ENCODE measurements at places on chromosomes 3 and 15. TPM values are rescaled to one million over a fixed set of nuclear protein-coding genes. Genes with fewer than 3 reads are reported as not detected.

GRCh38 chr3:133644768-133645167, 17.0 kb downstream of the TOPBP1 start:
- DNase-seq: no peak

DNA sequence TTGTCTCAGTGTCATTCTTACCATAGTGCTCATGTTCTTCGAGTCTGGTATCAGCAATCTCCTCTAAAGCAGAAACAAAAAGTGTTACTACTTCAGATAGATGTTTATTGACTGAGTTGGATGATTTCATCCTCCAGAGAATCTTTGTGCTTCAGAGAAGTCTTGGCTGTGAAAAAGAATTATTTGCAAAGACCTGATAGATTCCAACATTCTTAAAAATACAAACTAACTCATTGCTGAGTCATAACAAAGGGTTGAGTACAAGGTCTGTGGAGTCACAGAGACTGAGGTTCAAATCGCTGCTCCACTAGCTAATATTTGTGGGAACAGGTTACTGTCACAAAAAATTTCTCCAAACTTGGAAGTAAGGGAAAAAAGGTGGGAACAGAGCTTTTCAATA, 9.0 kb upstream of the STRIT1 start:
- no peak for DNase-seq

DNA sequence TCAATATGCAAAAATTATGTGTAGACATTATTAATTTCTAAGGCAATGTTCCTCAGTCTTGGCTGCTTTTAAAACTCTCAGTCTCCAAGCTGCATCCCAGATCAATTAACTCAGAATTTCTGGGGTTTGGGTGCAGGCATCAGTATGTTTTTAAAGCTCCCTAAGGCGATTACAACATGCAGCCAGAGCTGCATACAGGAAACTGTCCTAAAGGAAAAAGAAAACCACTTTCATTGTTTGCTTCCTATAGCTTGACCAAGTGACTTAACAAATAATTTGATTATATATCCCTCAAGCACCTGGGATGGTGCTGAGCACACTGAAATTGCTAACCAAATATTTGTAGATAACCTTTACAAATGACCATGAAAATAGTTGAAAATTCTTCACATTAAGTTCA, 194.7 kb downstream of the DTWD1 start:
- no peak for DNase-seq

DNA sequence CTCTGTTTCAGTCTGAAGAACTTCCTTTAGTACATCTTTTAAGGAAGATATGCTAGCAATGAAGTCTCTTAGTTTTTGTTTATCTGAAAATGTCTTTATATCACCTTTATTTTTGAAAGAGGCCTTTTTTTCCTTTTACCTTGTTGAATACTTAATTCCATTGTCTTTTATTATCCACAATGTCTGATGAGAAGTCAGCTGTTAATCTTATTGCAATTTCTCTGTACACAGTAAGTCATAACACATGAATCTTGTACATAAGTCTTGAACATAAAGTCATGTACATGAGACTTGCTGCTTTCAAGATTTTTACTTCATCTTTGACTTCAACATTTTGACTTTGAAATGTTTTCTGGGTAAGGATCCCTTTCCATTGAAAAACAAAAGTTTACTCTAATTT, 424.3 kb upstream of the ATP10A start:
- no peak for DNase-seq

GRCh38 chr3:41681479-41681878, 280.4 kb downstream of the ULK4 start:
- DNase-seq: no peak

- DNase-seq: no peak
Observed at GRCh38 chr3:22907161-22907780, 295.9 kb upstream of the UBE2E2 start.

DNA sequence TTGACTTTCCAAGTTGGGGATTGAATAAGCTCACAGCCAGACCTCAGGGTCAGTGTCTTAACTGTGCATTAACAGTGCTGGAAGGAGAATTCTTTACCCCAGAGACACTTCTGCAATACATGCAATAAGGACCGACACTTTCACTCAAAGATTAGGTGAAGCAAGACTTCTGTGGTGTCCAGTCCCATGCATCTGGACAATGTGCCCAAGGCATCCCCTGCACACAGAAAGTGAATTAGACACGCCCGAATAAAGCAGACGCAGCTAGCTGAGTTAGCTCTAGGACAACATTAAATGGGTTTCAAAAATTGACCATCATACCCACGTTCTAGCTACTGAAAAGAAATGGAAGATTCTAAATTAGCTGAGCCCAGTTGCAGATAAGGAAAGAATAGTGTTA, 223.9 kb upstream of the NR2F2 start:
- DNase-seq: no peak

GRCh38 chr15:63226966-63227401, 37.6 kb downstream of the RAB8B start:
- no peak for DNase-seq

DNA sequence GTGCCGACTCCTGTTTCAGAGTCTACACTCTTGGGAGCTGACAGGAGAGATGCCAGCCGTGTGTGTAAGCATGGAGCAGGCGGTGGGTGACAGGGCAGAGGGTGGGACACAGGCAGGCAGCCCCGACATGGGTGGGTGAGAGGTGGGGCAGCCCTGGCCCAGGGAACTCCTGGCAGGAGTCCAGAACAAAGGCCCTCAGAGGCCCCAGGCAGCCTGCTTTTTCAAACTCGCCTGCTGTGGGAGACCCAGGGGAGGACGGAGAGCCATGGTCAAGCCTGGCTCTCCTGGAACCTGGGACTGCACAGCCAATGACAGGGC, 29.3 kb upstream of the SLC41A3 start:
- DNase-seq: no peak

DNA sequence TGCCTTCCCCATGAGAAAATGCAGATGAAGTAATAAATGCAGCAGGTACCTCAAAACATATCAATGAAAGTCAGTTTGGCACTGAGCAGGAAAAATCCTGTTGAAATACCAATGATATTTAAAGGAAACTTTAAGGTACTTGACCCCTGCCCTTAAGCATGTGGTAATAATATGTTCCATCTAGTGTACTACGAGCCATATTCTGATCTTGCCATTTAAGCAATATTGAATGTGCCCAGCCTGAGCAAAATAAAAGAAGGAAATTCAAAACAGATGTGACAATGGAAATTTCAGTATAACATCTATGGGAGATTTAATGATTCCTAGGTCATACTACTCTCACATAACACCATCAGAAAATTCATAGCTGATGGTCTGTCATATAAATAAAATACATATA, 191.8 kb upstream of the CGNL1 start:
- no peak for DNase-seq

Gene PLA2G4F
- polyA plus RNA-seq: not detected

Gene AGTR1
- not detected for polyA plus RNA-seq

Gene FAM107A
- polyA plus RNA-seq: not detected

Gene TMEM43
- polyA plus RNA-seq: 42.9 TPM
